ENCODE measurements at places on chromosomes 7 and 10. TPM values are rescaled to one million over a fixed set of nuclear protein-coding genes. Genes with fewer than 3 reads are reported as not detected.

NODAL gene
- total RNA-seq, result not detected

SPDYE16 gene
- not detected for total RNA-seq

MEIG1 gene
- total RNA-seq, result 0.55 TPM

KLLN gene
- total RNA-seq, result 0.63 TPM
